ENCODE measurements at places on chromosomes 12 and 14. TPM values are rescaled to one million over a fixed set of nuclear protein-coding genes. Genes with fewer than 3 reads are reported as not detected.

The ADAMTS20 gene
- not detected for total RNA-seq

The NKX2-1 gene
- total RNA-seq, result not detected

The HRK gene
- not detected for total RNA-seq

The CFAP54 gene
- total RNA-seq, result 0.09 TPM

The DCN gene
- total RNA-seq, result not detected

The INHBE gene
- total RNA-seq, result not detected

The MAP3K9 gene
- total RNA-seq, result 4.2 TPM

The DACT1 gene
- total RNA-seq, result 3.3 TPM

The MIP gene
- total RNA-seq, result not detected

The AQP6 gene
- total RNA-seq, result not detected

The SP7 gene
- not detected for total RNA-seq

The NEUROD4 gene
- not detected for total RNA-seq

The CNTN1 gene
- not detected for total RNA-seq

The SLC5A8 gene
- total RNA-seq, result not detected

The ALG10B gene
- 16.0 TPM for total RNA-seq

The FAM181A gene
- not detected for total RNA-seq

The KCNH3 gene
- total RNA-seq, result 1.5 TPM

The FGF6 gene
- total RNA-seq, result not detected

The POTEG gene
- not detected for total RNA-seq

The NOS1 gene
- total RNA-seq, result not detected

The INSM2 gene
- total RNA-seq, result not detected

The FCF1 gene
- total RNA-seq, result 68.6 TPM

The RD3L gene
- not detected for total RNA-seq

The POMT2 gene
- 23.5 TPM for total RNA-seq

The KRT1 gene
- not detected for total RNA-seq

The AICDA gene
- total RNA-seq, result not detected

Measured in activated CD4-positive, alpha-beta T cell treated with anti-CD3 and anti-CD28 coated beads, Interleukin-2, amount 10 ng/mL, durations not matched to agents 24 days and 14 days (primary cell).